ENCODE measurements at places on chromosomes 1 and 21.

DNA sequence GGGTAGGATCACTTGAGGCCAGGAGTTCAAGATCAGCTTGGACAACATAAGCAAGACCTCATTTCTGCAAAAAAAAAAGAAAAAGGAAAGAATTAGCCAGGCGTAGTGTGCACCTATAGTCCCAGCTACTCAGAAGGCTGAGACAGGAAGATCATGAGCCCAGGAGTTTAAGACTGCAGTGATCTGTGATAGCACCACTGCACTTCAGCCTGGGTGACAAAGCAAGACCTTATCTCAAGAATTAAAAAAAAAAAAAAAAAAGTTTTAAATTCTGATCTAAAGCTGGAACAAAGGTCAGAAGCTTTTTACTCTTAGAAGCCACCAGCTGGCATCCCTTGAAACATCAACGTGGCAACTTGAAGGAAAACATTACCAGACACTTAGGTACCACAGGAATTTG, 45.3 kb downstream of the HENMT1 start:
- DNase-seq = no peak

GRCh38 chr1:228339766-228340685, 66.6 kb downstream of the TRIM11 start:
- DNase-seq = no peak

DNA sequence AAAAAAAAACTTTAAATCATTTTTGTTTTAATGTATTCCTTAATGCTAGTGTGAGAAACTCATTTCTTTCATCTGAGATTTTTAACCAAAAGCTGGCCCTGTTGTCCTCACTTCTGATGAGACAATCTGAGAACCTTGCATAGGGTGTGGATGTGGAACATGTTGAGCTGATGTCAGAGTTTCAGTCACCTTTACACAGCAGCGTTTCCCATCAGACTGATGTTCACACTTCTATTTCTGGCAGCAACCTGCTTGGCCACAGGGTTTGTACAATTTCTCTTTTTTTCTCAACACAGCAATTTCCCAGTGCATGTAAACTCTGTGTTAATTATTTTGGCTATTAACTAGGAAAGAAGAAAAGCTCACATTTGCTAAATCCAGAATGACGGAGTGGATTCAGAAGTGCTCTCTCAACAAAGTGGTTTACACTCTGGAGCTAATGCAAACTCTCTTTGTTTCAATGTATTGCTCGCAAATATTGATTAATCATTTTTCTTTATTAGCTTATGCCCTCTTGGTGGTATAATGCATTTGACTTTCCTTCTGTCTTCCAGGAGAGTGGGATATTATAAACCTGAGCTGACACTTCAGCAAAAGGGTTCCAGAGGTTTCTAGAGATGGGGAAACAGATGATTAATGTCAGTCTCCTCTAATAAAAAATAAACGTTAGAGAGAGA, 70.5 kb upstream of the HSPA13 start:
- DNase-seq = peak; percentile 88

- no peak for DNase-seq
These were observed 1108.7 kb downstream of the NCAM2 start for GRCh38 chr21:22106720-22107410.

Data from activated CD4-positive, alpha-beta T cell treated with anti-CD3 and anti-CD28 coated beads, Interleukin-2, Interleukin-4, amounts not matched to agents 100 ng/mL and 50 ng/mL, durations not matched to agents 16 hours and 8 hours (primary cell).